ENCODE measurements at places on chromosomes 3 and 15. TPM values are rescaled to one million over a fixed set of nuclear protein-coding genes. Genes with fewer than 3 reads are reported as not detected.

Gene LRRC3B
- 1.2 TPM for polyA plus RNA-seq

Gene SPINK8
- polyA plus RNA-seq = not detected

Gene CATSPER2
- polyA plus RNA-seq = 4.3 TPM

Gene AHSG
- polyA plus RNA-seq = 2.2 TPM

Gene HIGD2B
- polyA plus RNA-seq = not detected

Gene GHSR
- not detected for polyA plus RNA-seq

Gene FAM107A
- 5.7 TPM for polyA plus RNA-seq

Gene C3orf49
- 0.48 TPM for polyA plus RNA-seq

Gene PPM1L
- 7.8 TPM for polyA plus RNA-seq

Gene C3orf22
- 0.17 TPM for polyA plus RNA-seq

Gene ZIC4
- polyA plus RNA-seq = 0.06 TPM

Gene SEMA3G
- 24.5 TPM for polyA plus RNA-seq

Gene WNT7A
- 0.06 TPM for polyA plus RNA-seq

Gene THSD4
- polyA plus RNA-seq = 30.2 TPM

Gene SEC22C
- polyA plus RNA-seq = 41.8 TPM

Gene GOLGA6A
- 0.51 TPM for polyA plus RNA-seq

Gene GABRR3
- polyA plus RNA-seq = 0.03 TPM

Gene ITIH1
- not detected for polyA plus RNA-seq

Gene VPS39
- polyA plus RNA-seq = 65.3 TPM

Gene PLA2G4B
- 24.3 TPM for polyA plus RNA-seq

Gene GOLGA8J
- 1.3 TPM for polyA plus RNA-seq

Gene ISLR
- 77.4 TPM for polyA plus RNA-seq

Gene DOCK3
- polyA plus RNA-seq = 1.5 TPM

Gene DISP2
- polyA plus RNA-seq = 0.42 TPM

Gene SLC22A14
- 0.62 TPM for polyA plus RNA-seq

Gene ZIC1
- 0.50 TPM for polyA plus RNA-seq

Gene FETUB
- polyA plus RNA-seq = 0.09 TPM

Gene AADAC
- polyA plus RNA-seq = 0.36 TPM

Gene CCK
- 0.56 TPM for polyA plus RNA-seq

Gene RHO
- polyA plus RNA-seq = 0.09 TPM

Gene C3orf52
- polyA plus RNA-seq = 6.0 TPM

Gene SYNPR
- polyA plus RNA-seq = not detected

Gene PLCB2
- polyA plus RNA-seq = 5.8 TPM

Gene KBTBD13
- 0.12 TPM for polyA plus RNA-seq

Gene BUB1B
- polyA plus RNA-seq = 28.0 TPM

Gene NFKBIZ
- 18.6 TPM for polyA plus RNA-seq

Gene FEZF2
- not detected for polyA plus RNA-seq

Gene MOBP
- 0.16 TPM for polyA plus RNA-seq

Gene LYZL4
- not detected for polyA plus RNA-seq

Gene CHL1
- polyA plus RNA-seq = 27.7 TPM

Gene TBC1D5
- 51.9 TPM for polyA plus RNA-seq

Gene OXTR
- polyA plus RNA-seq = 1.1 TPM

Gene STAG1
- 49.6 TPM for polyA plus RNA-seq

Gene NEK10
- polyA plus RNA-seq = 2.2 TPM

Gene ADCY5
- 10.0 TPM for polyA plus RNA-seq

Gene LRRC31
- 0.33 TPM for polyA plus RNA-seq

Gene NPAP1
- 0.30 TPM for polyA plus RNA-seq

Gene PODXL2
- polyA plus RNA-seq = 53.8 TPM

Gene PLEKHO2
- polyA plus RNA-seq = 18.9 TPM

Gene GAP43
- polyA plus RNA-seq = 0.75 TPM

Gene SRGAP3
- polyA plus RNA-seq = 28.4 TPM

Gene MYL3
- 22.5 TPM for polyA plus RNA-seq

Gene CLSTN2
- polyA plus RNA-seq = 1.9 TPM

Measured in renal cortex interstitium (tissue), 15 donors.